Activated CD4-positive, alpha-beta T cell treated with anti-CD3 and anti-CD28 coated beads, Interleukin-2, amount 50 U/mL, for 4 hours (primary cell): ENCODE measurements at places on chromosomes 5 and 9.

GRCh38 chr9:95722141-95722540 is 153.3 kb upstream of the ERCC6L2 start:
- no peak for DNase-seq

GRCh38 chr5:109743770-109744212 is 54.1 kb downstream of the MAN2A1 start:
- DNase-seq: no peak

DNA sequence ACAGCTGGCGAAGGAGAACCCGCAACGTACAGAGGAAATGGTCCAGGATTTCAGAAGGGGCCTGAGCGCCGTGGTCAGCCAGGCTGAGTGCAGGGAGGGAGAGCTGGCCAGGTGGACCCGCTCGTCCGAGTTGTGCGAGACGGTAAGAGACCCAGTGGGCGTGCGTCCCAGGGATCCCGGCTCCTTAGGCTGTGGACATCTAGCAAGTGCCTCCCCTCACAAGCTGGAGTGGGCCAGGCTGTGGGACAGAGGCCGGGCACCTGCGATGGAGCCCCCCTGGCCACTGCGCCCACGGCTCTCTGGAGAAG is 29.5 kb upstream of the LRRC14B start:
- DNase-seq: no peak

- DNase-seq: no peak
These were observed 34.1 kb upstream of the FIBCD1 start for GRCh38 chr9:130972957-130973685.

GRCh38 chr9:129822898-129823541 is 916 bp downstream of the TOR1A start:
- no peak for DNase-seq

DNA sequence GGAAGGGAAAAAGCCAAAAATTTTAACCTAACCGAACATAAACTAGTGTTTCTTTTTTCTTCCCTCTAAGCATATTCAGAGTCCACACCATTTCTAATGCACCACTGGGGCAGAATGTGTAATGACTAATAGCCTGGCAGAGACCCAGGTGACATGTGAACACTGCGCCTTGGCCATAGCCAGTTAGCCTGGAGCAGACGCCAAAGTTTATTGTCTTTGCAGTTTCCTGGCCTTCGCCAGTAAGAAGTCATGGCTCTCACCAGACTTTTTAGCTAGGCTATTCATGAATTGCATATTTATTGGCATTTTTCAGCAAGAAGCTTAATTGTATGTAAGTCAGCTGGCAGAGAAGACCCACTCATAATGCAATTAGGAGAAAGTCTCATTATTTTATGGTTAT is 182.8 kb upstream of the SLC27A6 start:
- DNase-seq: no peak

GRCh38 chr9:91951944-91952520 is 2.0 kb upstream of the ROR2 start:
- DNase-seq: no peak
